HCT116 (cell line): ENCODE measurements at places on chromosomes 3 and 15. TPM values are rescaled to one million over a fixed set of nuclear protein-coding genes. Genes with fewer than 3 reads are reported as not detected.

The C2CD4B gene
- total RNA-seq = not detected

The RBPMS2 gene
- total RNA-seq = 11.6 TPM

DNA sequence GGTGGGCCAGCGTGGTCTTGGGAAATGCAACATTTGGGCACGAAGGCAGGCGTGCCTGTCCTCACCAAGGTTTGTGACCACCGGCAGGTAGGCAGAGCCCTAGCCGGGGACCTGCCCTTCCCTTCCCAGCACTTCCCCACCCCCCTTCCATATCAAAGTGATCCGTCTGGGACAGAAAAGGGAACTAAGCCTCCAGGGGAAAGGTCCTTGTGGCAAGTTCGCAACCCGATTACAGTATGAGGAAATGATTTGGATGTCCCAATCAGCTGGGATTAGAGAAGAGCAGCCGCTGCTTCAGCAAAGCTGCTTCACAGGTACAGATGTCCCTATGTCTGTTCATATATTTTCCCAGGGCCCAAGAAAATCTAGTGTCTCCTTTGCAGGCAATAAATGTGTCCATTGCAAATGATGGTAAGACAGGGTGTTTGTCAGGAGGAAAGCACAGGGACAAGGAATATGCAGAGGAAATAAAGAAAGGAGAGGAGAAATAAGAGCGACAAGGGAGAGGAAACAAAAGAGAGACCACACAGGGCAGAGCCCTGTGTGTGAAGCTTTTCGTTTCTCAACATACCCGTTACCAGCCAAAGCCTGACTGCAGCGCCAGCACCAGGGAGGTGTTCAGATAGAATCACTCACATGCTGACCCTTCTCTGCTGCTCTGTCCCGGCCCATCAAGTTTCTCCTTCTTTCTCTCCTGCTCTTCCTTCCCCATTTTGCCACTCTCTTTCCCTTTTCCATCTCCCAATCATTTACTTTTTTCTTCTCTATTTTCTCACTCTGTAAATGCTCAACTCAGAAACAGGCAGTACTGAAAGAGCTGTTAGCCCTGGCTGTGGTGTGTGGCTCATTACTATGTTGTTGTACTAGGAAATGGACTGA is 17.4 kb upstream of the SECISBP2L start:
- no peaks in the 10 kb centered on the region for H3K36me3 ChIP-seq
- H3K4me3 ChIP-seq = no peak overlapping the region
- no peak for DNase-seq
- no peak overlapping the region for H3K27ac ChIP-seq
- H3K4me1 ChIP-seq = no peaks in the 10 kb centered on the region

The CFAP44 gene
- total RNA-seq = 5.4 TPM

DNA sequence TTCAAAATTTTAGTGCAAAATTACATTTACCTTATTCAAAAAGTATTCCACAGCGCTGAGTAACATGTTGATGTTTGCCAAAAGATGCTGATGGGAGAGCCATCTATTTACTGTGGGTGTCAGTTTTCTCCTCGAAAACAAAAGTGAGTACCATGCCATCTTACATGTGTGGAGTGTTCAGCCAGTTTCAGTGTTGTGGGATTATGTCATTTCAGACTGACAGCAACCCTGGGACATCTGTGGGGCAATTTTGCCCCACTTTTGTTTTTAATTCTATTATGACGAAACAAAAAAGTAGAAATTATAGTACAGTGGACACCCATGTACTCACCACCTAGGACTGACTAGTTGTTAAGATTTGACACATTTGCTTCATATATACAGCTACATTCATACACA is 19.6 kb downstream of the SLCO3A1 start:
- H3K4me1 ChIP-seq = peaks cover 3% of the 10 kb centered on the region; the same call in 1 of the 2 replicates
- DNase-seq = no peak
- H3K4me3 ChIP-seq = no peak overlapping the region
- no peak overlapping the region for H3K27ac ChIP-seq
- H3K36me3 ChIP-seq = no peaks in the 10 kb centered on the region
- H3K27me3 ChIP-seq = no peaks in the 10 kb centered on the region

The CD80 gene
- not detected for total RNA-seq
